ENCODE measurements at places on chromosomes 5 and 9. TPM values are rescaled to one million over a fixed set of nuclear protein-coding genes. Genes with fewer than 3 reads are reported as not detected.

The CCL27 gene
- total RNA-seq = not detected

The SLC34A1 gene
- total RNA-seq = 0.26 TPM

The FNBP1 gene
- total RNA-seq = 195 TPM

The ZNF346 gene
- 31.6 TPM for total RNA-seq

The NAA35 gene
- total RNA-seq = 32.9 TPM

The OSMR gene
- total RNA-seq = not detected

The SLC6A3 gene
- not detected for total RNA-seq

The TJP2 gene
- 19.3 TPM for total RNA-seq

The CTNND2 gene
- total RNA-seq = not detected

The OMD gene
- total RNA-seq = not detected

The DDX31 gene
- 32.1 TPM for total RNA-seq

The PCDHA9 gene
- not detected for total RNA-seq

The KIF24 gene
- 6.1 TPM for total RNA-seq

The GPRIN1 gene
- total RNA-seq = 3.1 TPM

The CARTPT gene
- not detected for total RNA-seq

The LTC4S gene
- 1.7 TPM for total RNA-seq

The LCN1 gene
- total RNA-seq = not detected

The PCDHGB1 gene
- total RNA-seq = 0.32 TPM

The NR4A3 gene
- total RNA-seq = 69.5 TPM

The OSTF1 gene
- 53.6 TPM for total RNA-seq

The CARD9 gene
- 7.2 TPM for total RNA-seq

The GRHPR gene
- total RNA-seq = 74.8 TPM

The ORM2 gene
- total RNA-seq = not detected

The TMEM171 gene
- not detected for total RNA-seq

The SPATA31C1 gene
- total RNA-seq = not detected

The SPATA31E1 gene
- not detected for total RNA-seq

The NKD2 gene
- 3.2 TPM for total RNA-seq
